ENCODE measurements at places on chromosomes 7 and 10.

DNA sequence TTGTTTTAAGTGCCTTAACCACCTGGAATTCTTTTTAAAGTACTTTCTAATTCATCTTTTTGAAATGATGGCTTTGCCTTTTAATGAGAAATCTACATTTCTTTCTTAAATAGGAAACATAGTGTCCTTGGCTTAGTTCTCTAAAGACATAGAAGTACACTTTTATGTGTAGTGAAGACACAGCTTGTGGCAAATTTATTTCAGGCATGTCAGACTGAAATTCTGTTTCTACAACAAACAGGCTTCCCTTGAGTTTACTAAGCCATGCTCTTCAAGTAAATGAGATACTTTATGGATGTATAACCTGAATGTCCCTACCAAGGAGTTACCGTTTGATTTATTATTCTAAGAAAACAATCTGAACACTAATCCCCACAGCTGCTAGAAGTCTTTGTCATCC is 136.9 kb upstream of the MAGI2 start:
- DNase-seq: no peak

- no peak for DNase-seq
Measured at GRCh38 chr10:43863859-43864591, 215.3 kb upstream of the ZNF32 start.

GRCh38 chr7:102390697-102391484 is 5.3 kb upstream of the PRKRIP1 start:
- DNase-seq: peak; percentile 38

GRCh38 chr10:114691442-114691941 is 33.4 kb upstream of the ABLIM1 start:
- no peak for DNase-seq

- no peak for DNase-seq
Measured at GRCh38 chr10:14296065-14296709, 34.5 kb downstream of the FRMD4A start.

GRCh38 chr7:148674689-148675088 is 24.0 kb upstream of the CUL1 start:
- no peak for DNase-seq

GRCh38 chr7:92988051-92988450 is 129.7 kb downstream of the SAMD9 start:
- DNase-seq: no peak

DNA sequence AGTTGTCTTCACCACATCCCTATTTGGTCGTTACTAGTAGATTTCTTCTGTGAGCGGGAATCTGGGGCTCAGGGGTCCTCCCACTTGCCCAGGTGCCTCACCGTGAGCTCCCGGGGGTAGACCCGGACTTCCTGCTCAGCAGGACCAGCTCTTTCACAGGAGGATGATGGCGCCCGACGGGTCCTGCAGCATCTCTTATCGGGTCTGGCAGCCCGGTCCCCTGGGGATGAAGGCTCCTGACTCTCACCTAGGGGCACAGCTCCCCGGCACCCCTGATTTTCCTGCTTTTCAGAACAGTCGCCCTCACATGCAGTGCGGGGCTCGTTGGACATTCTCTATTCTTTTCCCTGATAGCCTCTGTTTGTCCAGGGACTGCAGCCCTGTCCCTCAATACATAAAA is 33.0 kb upstream of the SHH start:
- no peak for DNase-seq

GRCh38 chr7:134905375-134905774 is 80.9 kb upstream of the AGBL3 start:
- DNase-seq: no peak

- DNase-seq: no peak
Measured at GRCh38 chr10:42707234-42707633, 68.9 kb upstream of the ZNF33B start.

GRCh38 chr7:139421123-139421522 is 61.4 kb downstream of the LUC7L2 start:
- no peak for DNase-seq

DNA sequence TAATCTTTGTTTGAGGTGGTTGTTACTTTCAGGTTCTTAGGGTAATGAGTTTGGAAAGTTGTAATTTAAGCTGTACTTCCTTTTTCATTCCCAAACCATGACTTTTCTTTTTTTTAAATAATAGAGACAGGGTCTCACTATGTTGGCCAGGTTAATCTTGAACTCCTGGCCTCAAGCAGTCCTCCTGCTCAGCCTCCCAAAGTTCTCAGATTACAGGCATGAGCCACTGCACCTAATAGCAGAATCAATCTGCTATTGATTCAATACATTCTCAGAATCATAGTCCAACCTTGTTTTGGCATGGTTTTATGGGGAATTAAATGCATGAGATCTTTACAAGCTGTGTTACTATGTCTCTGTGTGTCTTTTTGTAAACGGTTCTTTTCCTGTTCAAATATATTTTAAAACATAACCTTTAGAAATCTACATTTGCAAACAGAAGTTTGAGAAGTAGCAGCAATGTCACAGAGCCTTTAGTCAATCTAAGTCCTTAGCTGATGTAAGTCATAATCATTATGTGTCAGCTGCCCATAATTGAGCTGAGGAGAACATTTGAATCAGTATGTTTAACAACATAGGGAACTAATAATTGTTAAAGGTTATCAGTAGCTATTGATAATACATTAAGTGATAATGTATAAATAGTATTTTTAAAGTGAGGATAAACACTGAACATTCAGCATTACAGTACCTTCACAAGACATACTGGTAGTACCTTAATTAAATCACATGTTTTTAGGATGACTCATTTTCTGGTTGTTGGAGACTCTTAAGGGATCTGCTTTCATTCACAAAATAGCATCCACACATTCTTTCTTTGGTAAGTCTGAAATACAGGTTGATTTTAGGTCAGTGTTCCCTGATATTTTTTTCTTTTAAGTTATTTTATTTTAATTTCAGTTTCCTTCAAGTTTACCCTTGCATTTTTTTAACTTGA is 8.8 kb downstream of the INPP5F start:
- no peak for DNase-seq

DNA sequence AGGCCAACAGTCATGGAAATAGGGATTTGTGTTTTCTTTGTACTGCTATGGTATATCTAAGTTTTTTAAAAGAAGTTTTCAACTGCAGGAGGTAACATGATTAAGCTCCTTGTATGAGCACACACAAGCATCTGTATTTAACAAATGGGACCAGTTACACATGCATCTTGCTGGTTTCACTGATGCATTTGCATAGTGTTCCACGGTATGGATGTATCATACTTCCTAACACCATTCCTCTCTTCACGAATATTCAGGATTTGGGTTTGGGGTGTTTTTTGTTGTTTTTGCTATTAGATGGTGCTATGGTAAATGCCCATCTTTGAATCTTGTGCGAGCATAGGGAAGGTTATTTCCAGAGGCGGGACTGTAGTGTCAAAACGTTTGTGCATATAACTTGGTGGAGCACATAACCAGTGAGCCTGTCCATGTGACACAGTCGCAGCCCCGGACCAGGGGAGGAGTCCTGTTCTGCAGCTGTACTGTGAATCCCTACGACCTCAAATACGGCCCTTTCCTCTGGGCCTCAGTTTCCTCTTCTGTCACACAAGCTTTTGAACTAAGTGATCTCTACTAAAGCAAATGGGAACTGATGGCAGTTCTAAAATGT is 1.9 kb downstream of the H2BK1 start:
- no peak for DNase-seq

GRCh38 chr7:156823435-156823834 is 69.5 kb downstream of the LMBR1 start:
- DNase-seq: no peak

DNA sequence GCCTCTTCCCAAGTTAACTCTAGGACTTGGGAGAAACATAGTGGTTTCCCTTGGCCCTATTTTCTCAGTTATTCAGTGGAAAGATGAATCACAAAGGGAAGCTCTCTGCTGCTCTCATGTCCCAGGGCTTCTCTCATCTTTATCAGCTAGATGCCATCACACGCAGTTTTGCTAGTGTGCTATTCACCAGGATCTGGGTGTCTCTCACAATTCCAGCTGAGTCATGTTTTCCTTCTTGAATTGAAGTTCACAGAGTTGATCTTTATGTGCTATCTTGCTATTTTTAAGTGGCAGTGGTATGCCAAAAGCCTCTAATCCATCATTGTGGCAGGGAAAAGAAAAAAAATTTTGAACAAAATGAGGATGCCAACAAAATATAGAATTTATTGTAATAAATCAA is 101.3 kb downstream of the TWIST1 start:
- no peak for DNase-seq

DNA sequence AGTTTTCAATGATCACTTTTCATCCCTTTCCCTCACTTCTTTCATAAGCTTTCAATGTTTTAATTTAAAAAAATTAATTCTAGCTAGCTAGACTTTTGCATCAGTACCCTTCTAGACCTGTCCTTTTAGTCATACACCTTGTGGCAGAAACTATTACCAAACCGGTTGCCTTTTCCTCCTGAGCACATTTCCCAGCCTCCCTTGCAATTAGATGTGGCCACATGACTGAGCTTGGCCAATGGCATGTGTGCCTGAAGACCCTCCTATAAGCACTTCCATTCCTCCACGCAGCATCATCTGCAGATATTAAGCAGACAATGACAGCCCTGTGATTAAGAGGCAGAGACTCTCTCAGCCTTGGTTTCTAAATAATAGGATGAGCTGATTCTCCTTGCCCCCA is 12.3 kb downstream of the DKK1 start:
- no peak for DNase-seq

DNA sequence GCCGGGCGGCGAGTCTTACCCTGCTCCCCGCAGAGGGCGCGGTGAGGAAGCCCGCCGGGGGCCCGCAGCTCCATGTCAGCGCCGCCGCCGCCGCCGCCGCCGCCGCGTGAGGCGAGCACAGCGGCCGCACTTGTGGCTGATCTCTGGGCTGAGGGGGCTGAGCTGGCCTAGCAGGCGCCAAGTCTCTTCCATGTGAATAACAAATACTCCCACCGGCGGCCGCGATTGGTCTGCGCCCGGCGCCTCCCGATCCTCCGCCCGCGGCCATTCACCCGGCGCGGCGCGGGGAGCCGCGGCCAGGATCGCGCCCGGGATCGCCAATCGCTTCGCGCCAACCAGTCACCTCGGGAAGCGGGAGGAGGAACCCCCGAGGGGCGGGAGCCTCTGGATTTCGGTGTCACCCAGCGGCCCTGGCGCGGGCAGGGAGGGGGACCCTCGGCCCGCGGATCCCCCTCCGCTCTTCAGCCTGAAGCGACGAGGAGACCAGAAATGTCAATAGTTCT is at the start of gene GRM8:
GRM8 (minus strand) TSS at position 164 of the 503 bp plus-strand sequence.
- DNase-seq: no peak

DNA sequence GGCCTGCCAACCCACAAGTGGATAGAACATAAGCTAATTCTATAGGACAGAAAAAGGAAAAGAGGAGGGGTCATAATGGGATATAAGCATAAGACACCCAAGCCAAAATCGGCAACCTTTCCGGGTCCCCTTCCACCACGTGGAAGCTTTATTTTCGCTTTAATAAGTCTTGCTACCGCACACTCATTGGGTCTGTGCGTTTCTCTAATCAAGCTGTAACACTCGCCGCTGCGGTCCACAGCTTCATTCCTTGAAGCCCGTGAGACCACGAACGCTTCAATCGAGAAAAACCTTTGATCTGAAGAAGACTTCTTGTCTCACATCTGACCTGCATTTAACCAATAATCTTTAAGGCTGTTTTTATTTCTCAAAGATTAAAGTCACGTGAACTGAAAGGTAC is 35.8 kb upstream of the HECW1 start:
- DNase-seq: no peak

GRCh38 chr7:67636348-67637022 is 639.9 kb downstream of the TYW1 start:
- DNase-seq: no peak

GRCh38 chr7:102416406-102416805 is 17.0 kb upstream of the ORAI2 start:
- DNase-seq: no peak

- no peak for DNase-seq
Measured at GRCh38 chr7:2354939-2355704, 495 bp downstream of the EIF3B start.

GRCh38 chr10:69861251-69862240 is 59.8 kb downstream of the COL13A1 start:
- DNase-seq: no peak

DNA sequence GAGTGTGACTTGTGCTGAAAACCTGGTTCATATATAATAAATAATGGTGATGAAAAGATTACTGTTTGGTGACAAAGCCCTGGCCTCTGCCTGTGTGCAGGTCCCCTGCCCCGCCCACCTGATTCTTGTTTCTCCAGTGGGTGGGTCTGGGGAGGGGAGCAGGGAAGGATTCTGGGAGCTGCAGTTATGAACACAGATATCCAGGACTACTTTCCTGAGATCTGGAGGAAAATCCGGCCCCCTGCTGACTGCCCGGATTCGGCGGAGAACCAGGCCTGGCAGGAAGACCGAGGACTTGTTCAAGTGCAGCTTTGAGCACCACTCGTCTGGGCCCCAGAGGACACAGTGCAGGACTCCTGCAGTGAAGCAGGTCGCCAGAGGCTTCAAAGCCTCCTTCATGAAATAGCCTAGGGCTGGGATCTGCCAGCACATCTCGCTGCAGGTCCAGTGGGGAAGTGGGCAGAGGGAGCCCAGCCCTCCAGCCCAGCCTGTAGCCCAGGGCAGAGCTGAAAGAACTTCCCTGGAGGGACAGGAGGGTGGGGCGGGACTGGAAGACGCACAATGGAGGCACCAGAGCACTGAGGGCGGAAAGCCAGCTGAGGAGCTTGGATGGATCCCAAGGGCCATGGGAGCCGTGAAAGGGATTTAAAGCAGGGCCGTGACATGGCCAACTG is 7.0 kb downstream of the ATP6V0E2 start:
- DNase-seq: no peak

- no peak for DNase-seq
Measured at GRCh38 chr7:124566583-124566982, 199.0 kb downstream of the GPR37 start.

GRCh38 chr7:25087855-25088254 is 37.2 kb downstream of the CYCS start:
- DNase-seq: no peak

- no peak for DNase-seq
Measured at GRCh38 chr7:20783125-20783699, 3.5 kb downstream of the SP8 start.

GRCh38 chr10:18261768-18262231 is 121.6 kb downstream of the CACNB2 start:
- DNase-seq: no peak

GRCh38 chr7:157386979-157387800 is 50.4 kb downstream of the DNAJB6 start:
- DNase-seq: peak; percentile 78

DNA sequence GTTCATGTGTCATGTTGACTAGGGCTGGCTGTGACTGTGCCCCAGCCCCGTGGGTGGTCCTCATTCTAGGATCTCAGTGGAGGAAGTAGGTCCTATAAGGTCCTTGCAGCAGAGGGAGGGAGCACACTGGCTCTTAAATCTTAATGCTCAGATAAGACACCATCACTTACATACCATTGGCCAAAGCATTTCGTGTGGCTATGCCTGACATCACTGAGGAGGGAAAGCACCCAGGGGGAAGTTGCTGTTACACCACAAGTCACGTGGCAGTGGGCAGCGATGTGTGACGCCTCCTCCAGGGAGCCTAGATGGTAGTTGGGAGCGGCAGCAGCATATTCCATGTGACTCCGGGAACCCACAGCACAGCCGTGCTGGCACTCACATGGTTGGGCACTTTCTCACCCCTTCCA is 224.7 kb upstream of the SH2B2 start:
- no peak for DNase-seq

Data from activated CD4-positive, CD25-positive, alpha-beta regulatory T cell (primary cell).